Fibroblast of mammary gland (primary cell): ENCODE measurements at places on chromosomes 3 and 15.

DNA sequence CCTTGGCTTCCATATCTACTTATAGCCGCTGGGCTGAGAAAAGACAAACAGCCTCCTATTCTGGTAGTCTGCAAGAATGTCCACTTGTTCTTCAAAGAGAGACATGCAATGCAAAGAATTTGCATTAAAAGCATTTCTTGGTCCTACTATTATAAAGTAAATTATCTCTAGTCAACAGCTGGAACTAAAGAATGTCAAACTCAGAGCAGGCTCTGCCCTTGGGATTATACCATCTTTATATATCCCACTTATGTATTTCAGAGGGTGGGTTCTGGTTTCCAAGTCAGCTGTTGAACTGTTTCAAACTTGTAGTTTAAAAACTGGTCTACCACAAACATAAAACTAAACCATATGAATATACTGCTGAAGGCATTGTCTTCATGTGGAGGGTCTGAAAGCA is 7.0 kb upstream of the ACTC1 start:
- no peak for DNase-seq

DNA sequence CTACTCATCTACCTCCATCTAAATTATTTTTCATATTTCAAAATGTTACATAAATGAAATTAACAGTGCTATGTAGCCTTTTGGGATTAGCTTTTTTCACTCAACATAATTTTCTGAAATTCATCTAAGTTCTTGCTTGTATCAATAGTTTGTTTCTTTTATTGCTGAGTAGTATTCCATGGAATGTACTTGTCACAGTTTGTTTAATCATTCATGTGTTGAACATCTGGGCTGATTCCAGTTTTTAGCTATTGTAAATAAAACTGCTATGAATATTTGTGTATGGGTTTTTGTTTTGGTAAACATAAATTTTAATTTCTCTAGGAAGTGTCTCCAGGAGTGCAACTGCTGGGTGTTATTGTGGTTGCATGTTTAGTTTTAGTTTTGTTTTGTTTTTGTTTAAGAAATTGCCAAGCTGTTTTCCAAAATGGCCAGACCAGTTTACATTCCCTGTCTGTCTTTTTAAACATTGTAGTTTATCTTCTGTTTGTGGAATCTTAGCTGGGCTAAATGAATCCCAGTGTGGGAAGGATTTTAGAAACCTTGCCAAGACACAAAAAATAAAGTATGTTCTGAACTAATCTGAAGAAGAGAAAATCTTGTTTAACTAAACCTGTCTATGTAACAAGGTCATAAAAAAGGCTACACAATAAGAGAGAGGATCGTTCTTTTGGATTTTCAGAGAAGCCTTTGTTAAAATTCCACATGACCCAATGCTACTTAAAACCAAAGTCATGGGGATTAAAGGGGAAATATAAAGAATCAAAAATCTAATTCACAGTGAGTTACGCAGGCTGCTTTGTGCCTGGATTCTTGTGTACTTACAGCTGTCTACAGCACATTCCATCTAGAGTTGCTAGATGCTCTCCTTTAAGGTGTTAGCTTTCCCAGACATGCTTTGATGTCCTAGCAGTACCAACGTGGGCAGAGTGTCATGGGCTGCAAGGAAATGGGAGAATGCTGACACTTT is 129.2 kb upstream of the SUCLG2 start:
- no peak for DNase-seq

DNA sequence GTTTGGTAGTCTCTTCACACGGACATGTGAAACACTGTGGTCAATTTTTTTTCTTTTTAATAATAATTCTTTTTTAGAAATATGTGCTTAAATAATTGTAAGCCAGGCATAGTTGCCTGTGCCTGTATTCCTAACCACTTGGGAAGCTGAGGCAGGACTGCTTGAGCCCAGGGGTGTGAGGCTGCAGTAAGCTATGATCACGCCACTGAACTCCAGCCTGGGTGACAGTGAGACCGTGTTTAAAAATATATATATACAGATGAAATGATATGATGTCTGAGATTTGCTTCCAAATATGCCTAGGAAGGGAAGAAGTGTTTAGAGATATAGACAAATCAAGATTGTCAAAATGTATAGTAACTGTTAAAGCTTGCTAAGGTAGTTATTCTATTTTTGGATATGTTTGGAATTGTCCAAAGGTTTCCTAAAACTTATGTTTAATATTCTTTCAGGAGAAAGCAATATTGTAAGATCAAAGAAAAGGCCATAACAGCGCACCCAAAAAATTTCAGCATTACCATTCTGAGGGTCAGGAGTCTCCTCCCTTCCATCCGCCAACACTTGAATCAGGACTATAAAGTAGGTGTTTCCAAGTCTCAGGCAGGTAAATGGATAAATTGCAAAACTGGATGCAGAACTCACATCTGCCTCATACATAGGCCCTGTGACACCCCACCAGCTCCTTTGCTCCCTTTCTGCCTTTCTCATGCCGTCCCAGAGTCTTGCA is 532 bp upstream of the SELENOT start:
- DNase-seq, result no peak

GRCh38 chr3:57977818-57978235 is 30.4 kb upstream of the FLNB start:
- no peak for DNase-seq

GRCh38 chr3:23671851-23672589 is 133.7 kb upstream of the UBE2E1 start:
- DNase-seq, result no peak

DNA sequence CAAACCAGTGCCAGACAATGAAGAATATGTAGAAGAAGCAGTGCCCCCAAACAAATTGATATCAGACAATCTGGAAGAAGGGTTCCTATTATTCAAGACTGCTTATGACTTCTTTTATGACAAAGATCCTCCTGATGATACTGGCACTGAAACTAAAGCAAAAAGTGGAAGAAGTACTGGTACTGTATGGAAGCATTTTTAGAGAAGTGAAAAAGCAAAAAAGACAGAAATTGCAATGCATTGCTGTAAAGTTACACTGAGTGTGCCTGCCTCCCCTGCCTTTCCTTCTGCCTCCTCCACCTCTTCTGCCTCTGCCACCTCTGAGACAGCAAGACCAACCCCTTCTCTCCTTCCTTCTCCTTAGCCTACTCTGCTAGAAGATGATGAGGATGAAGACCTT is 167.6 kb downstream of the PLCL2 start:
- DNase-seq, result no peak

GRCh38 chr3:56547486-56547885 is 9.5 kb upstream of the CCDC66 start:
- DNase-seq, result peak; percentile 5

GRCh38 chr3:133595341-133595740 is 21.9 kb downstream of the CDV3 start:
- peak; percentile 56 for DNase-seq

DNA sequence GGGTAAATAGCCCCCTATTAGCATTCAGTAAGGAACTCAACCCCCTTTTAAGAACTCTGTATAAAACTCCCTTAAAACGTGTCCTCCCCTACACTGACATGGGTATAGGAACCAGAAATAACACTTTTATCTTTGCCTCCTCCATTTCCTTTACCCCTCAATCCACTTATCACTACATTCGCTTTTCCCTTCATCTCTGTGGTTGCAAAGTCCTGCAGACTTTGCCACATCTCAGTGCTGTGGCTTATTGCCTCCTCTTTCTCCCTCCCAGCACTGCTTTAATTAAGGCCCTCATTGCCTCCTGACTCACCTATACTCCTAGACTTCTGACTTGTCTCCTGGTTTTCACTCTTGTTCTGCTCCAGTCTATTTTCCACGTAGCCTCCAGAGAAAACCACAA is 94.3 kb upstream of the GADL1 start:
- DNase-seq, result no peak

GRCh38 chr15:39404767-39405181 is 176.1 kb upstream of the THBS1 start:
- peak; percentile 96 for DNase-seq

DNA sequence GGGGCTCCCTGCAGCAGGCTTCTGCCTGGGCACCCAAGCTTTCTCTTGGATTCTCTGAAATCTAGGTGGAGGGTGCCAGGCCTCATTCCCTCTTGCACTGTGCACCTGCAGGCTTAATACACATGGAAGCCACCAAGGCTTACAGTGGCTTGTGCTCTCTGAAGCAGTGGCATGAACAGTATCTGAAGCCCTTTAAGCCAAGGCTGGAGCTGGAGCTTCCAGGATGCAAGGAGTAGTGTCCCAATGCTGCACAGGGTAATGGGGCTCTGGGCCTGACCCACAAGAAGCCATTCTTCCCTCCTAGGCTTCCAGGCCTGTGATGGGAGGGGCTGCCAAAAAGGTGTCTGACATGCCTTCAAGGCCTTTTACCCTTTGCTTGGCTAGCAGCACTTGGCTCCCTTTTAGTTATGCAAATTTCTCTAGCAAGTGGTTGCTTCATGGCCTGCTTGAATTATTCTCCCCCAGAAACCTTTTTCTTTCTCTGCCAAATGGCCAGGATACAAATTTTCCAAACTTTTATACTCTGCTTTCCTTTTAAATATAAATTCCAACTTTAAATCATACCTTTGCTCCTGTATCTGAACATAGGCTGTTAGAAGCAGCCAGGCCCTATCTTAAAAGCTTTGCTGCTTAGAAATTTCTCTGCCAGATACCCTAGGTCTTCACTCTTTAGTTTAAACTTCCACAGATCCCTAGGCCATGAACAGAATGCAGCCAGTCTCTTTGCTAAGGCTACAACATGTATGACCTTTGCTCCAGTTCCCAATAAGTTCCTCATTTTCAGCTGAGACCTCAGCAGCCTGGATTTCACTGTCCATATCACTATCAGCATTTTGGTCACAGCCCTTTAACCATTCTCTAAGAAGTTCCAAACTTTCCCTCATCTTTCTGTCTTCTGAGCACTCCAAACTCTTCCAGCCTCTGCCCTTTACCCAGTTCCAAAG is 201.1 kb upstream of the LRRFIP2 start:
- no peak for DNase-seq

DNA sequence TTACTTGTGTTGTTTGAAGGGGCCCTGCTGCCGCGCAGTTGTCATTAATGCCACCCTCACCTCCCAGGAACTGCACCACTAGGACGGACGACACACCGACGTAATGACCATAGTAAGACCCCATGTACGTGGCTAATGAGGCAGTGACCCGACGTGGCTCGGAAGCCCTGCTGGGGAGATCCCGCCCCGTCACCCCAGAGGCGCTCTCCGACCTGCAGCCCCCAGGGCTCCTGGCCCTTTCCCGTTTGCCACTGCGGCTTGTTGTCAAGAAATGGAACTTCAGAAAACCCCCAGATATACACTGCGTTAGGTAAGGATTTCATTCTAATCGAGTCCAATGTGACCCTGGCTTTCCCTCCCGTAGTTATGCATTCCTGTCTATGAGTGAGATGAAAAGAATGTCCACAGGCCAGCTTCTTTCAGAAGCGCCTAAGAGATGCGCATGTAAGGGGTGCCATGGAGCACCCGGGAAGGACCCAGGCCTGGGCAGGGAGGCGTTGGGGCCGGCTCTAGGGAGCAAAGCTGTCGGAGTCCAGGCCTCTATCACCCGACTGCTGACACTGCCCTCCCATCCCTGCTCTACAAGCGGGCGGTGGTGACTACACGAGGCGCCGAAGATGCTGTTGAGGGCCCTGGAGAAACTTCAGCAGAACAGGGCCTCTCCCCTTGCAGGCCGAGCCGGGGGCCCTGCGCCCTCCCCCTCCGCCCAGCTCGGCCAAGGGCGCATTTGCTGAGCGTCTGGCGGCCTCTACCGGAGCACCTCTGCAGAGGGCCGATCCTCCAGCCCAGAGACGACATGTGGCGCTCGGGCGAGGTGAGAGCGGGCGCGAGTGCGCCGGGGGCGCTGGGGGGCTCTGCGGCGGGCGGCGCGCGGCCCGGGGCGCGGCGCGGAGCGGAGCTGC is at the start of gene GABRA5:
GABRA5 (plus strand) TSS at position 765 of the 902 bp plus-strand sequence. CDS start 2,187 bp downstream, outside the sequence.
- DNase-seq, result no peak

- no peak for DNase-seq
These were observed 168.8 kb downstream of the PEX5L start for GRCh38 chr3:179867961-179868360.

DNA sequence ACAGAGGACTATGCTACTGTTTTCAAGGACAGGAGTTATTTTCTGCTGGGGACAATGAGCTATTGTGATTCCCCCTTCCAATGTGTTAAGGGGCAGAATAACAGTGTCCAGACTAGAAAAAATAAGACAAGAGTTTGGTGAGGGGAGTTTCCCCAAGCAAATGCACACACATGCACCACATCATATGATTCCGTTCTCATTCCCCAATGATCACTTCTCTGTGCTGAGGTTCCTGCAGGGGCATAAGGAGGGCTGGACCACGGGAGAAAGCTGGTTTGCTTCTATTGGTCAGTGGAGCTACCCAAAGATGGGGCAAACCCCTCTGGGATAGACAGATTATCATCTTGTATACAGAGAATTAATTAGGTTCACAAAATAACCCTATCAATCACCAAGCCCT is 80.6 kb downstream of the RBPMS2 start:
- DNase-seq, result no peak

- DNase-seq, result no peak
These were observed 147.8 kb upstream of the IQSEC1 start for GRCh38 chr3:13220991-13221390.

- DNase-seq, result no peak
These were observed 10.3 kb upstream of the RYK start for GRCh38 chr3:134260987-134261386.

- no peak for DNase-seq
These were observed 465.4 kb downstream of the GBE1 start for GRCh38 chr3:81295906-81296577.

DNA sequence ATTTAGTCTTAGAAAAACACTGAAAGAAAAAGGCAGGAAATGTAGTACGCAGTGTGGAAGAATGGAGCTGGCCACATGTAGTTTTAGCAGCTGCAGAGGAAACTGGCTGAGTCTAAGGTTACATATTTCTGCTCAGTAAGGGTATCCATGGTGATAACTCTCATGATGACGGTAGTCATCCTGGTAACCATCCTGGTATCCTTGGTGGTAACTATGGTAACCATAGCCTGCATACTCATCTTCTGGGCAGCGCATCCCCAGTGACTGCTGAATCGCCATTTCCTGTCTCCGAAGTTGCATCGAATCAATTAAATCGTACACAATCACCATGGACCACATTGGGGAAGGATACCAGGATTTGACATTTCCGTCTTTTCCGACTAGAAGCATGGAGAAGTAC is 35.7 kb downstream of the CCDC80 start:
- DNase-seq, result peak; percentile 99
